ENCODE measurements at places on chromosomes 6 and 20. TPM values are rescaled to one million over a fixed set of nuclear protein-coding genes. Genes with fewer than 3 reads are reported as not detected.

The SIRPD gene
- not detected for total RNA-seq

The CFAP61 gene
- 0.20 TPM for total RNA-seq

The BTBD3 gene
- 11.9 TPM for total RNA-seq

The GSTA2 gene
- total RNA-seq = not detected

The PTPRK gene
- 14.9 TPM for total RNA-seq

The CLVS2 gene
- total RNA-seq = 0.17 TPM

The SOX4 gene
- total RNA-seq = 9.8 TPM

The DACT2 gene
- 0.08 TPM for total RNA-seq

The BANF2 gene
- total RNA-seq = not detected

The BMP6 gene
- 20.1 TPM for total RNA-seq

The NKAPL gene
- total RNA-seq = not detected

The IMPG1 gene
- not detected for total RNA-seq

The SAPCD1 gene
- total RNA-seq = 3.0 TPM

The INSM1 gene
- not detected for total RNA-seq

The SLC17A9 gene
- 0.06 TPM for total RNA-seq

The LY6G6D gene
- total RNA-seq = not detected

The C20orf141 gene
- total RNA-seq = 0.29 TPM

The SKIC2 gene
- total RNA-seq = 21.3 TPM

The MICB gene
- 6.5 TPM for total RNA-seq

The SLC17A3 gene
- 1.1 TPM for total RNA-seq

The OR2J3 gene
- total RNA-seq = not detected

The HLA-DQA1 gene
- total RNA-seq = not detected

Data from A549 treated with Hydrocortisone at 1 μM for 4 hours (cell line).